ENCODE measurements at places on chromosomes 2 and 18.

DNA sequence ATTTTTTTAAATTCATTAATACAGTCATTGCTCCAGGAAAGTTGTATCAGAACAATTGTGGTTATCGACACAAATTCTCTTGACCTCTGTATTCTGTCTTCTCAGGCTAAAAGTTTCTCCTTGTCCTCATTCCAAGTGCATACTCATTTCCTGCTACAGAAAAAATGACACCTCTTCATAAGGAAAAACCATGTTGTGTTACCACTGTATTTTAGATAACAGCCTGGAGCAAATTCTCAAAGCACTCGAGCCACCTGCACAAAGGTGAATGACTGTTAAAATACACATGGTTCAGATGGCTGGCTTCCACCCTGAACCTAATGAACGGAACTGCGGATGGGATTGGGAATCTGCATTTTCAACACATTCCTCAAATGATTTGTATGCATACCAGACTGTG, 586.5 kb downstream of the EPHA4 start:
- DNase-seq: no peak

DNA sequence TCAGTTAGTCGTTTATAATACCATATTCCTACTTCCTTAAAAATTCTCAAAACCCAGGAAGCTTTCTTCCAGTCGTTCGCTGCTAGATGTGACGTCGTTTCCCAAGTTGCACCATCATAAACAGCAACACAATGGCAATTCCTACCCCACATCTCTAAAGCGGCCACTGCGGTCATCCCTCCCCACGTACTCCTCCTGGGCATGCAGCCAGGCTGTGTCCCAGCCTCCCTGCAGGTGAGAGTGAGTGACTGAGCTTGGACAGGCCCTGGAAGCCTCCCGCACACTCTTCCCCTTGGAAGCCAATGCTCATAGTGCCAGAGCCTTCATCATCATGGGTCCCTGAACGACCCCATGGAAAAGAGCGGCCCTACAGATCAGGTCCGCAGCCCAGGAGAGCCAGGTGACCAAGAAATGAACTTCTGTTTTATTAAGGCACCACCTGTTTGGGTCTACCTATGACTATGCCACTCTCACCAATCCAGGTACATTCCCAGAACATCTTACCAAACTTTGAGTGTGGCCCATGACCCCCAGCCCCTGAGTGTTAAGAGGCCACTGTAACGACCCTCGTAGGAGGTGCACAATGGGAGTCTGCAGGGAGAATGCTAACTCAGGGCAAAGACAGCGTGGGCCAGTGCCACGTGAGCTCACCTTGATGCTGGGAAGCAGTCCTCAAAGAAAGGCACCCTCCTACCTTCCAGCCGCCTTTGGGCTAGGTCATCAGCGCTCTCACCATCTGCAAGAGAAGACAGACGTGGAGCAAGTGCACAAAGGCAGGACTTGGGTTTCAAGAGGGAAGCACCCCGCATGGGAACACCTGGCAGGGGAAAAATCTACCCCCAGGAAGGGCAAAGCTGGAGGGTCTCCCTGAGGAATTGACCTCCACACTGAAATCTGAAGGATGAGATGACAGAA, 74.7 kb upstream of the RAB6C start:
- DNase-seq: no peak

- DNase-seq: no peak
These were observed 110.1 kb upstream of the SMAD2 start for GRCh38 chr18:48040457-48041110.

DNA sequence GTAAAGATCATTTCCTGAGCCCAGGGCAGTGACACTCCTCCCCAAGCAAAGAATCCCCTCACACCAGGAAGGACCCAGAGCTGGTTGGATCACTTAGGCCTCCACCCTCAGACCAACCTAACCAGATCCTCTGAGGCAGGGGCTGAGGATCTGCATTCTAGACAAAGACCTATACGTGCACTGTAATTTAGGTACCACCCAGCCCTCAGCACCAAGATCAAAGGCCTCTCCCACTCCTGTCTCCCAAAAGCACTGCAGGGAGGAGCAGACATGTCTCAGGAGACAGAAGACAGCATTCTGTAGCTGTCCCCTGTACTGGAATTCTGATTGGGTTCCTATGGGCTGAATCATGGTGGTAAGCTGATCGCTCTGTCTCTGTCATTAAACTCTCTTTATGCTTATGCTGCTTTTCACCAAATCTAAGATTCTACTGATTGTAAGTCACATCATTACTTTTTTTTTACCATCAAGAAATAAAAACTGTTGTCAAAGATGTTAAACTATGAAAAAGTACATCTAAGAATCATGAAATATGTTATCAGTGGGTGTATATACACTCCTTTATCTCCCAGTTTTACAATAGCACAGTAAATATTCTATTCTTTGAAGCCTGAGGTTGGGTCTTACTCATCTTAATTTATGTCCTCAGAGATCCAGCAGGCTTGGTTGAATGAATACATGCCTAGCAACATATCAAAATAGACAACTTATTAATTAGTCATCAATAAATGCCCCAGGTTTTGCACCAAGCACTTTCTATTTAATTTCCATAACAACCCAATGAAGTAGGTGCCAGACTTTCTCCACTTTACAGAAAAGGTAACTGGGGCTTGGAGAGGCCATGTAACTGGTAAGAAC, 28.3 kb downstream of the MCFD2 start:
- DNase-seq: no peak

DNA sequence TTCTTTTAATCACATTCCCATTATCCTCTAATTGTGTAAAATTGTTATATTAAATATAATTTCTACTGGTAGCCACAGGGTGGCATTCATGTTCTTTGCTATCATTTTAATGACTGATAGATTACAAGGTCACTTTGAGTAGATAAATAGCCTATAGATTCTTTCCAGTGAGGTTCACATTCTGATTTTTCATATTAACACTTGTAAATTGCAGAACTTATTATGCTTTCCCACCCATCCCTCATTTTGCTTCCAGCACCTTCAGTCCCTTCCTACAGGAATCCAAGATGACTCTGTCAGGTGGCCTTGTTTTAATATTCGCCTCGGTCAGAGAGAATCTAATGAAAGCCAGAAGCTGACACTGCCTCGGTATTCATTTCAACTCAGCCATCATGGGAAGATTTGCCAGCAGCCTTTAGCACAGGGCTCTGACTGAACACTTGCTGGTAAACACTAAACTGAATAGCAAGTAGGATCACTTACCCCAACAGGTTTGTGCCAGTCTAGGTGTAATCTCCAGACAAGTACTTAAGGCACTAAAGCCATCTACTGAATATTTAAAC, 101.2 kb upstream of the FSHR start:
- no peak for DNase-seq

- no peak for DNase-seq
These were observed 149.8 kb downstream of the TWIST2 start for GRCh38 chr2:238997684-238998083.

DNA sequence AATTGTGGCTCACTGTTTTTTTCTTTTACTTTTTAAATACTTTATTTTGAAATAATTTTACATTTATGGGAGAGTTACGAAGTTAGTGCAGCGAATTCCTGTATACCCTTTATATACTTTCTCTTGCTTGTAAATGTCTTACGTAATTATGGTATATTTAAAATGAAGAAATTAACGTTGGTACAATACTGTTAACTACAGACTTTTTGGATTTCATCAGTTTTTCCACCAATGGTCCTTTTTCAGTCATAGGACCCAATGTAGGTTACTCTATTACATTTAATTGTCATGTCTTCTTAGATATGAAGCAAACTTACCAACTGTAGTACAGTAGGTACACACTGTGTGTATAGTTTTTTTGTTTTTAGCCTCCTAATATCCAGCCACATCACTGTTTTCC, 76.3 kb downstream of the BOLA3 start:
- no peak for DNase-seq

GRCh38 chr2:72211777-72212485, 64.3 kb upstream of the CYP26B1 start:
- DNase-seq: peak; percentile 59

All from AG04449 (cell line).